ENCODE measurements at places on chromosomes 7 and 10. TPM values are rescaled to one million over a fixed set of nuclear protein-coding genes. Genes with fewer than 3 reads are reported as not detected.

The OR2A5 gene
- total RNA-seq, result not detected

DNA sequence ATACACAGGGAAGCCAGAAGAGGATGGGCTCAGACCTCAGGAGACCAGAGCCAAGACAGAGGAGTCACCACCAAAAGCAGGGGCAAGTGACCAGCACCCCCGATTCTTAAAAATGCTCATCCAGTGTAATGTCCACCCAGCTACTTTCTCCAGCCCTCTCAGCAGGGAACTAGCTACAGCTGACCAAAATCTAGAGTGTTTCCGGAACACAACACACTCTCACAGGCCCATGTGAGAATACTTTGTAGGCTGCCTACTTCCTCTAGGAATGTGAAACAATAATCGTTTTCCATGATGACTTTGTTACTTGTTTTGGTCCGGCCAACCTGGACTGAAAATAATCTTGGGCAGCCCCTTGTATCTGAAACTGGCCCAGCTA lies 14.5 kb downstream of the PSAP start:
- no peak overlapping the region for H3K27ac ChIP-seq
- no peak for DNase-seq

- no peak overlapping the region for H3K4me3 ChIP-seq
- H3K27me3 ChIP-seq, result no peaks in the 10 kb centered on the region
- no peak for DNase-seq
- no peak overlapping the region for H3K27ac ChIP-seq
- H3K4me1 ChIP-seq, result peaks cover 37% of the 10 kb centered on the region
- peaks cover 25% of the 10 kb centered on the region for H3K36me3 ChIP-seq
Observed at GRCh38 chr7:133481676-133482075, 228.8 kb downstream of the EXOC4 start.

DNA sequence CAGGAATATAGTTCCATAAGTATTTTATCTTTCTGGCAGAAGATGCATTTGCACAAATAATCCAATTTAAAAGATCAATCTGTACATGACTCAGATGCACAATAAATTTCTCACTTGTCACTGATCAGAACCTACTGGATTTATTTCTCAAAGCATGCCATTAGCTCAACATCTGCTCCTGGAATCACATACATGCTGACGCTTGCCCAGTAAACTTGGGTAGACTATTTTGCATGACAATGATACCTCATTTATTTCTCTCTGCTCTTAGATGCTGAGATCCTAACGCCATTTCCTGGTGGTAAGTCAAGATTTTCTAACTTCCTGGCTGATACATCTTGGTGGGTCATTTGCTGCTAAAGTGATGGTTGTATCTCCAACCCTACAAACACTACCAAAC lies 33.8 kb upstream of the C10orf120 start:
- H3K27ac ChIP-seq, result no peak overlapping the region
- no peak for DNase-seq
- H3K4me3 ChIP-seq, result no peak overlapping the region
- peaks cover 17% of the 10 kb centered on the region for H3K27me3 ChIP-seq

- no peak for DNase-seq
- no peaks in the 10 kb centered on the region for H3K4me1 ChIP-seq
- peaks cover 9% of the 10 kb centered on the region for H3K27me3 ChIP-seq
- H3K36me3 ChIP-seq, result no peaks in the 10 kb centered on the region
- no peak overlapping the region for H3K27ac ChIP-seq
Observed at GRCh38 chr10:97136756-97137155, 49.0 kb downstream of the SLIT1 start.

GRCh38 chr10:83917537-83918506 lies 221.5 kb upstream of the GHITM start:
- H3K27ac ChIP-seq, result no peak overlapping the region
- H3K4me1 ChIP-seq, result no peaks in the 10 kb centered on the region
